ENCODE measurements at places on chromosomes 5 and 9. TPM values are rescaled to one million over a fixed set of nuclear protein-coding genes. Genes with fewer than 3 reads are reported as not detected.

Gene GOLM1
- 0.87 TPM for total RNA-seq

Gene CTNNAL1
- total RNA-seq, result 32.7 TPM

Gene PLAC8L1
- 0.88 TPM for total RNA-seq

Gene PCDHGA1
- 0.11 TPM for total RNA-seq

Gene CDH9
- total RNA-seq, result not detected

Gene UGCG
- 23.5 TPM for total RNA-seq

Gene CMYA5
- total RNA-seq, result 0.30 TPM

Gene TMEM161B
- total RNA-seq, result 25.5 TPM

Gene CTSV
- total RNA-seq, result 2.8 TPM

Gene ALDH1A1
- total RNA-seq, result not detected

Gene VCAN
- 0.11 TPM for total RNA-seq

Gene STXBP1
- total RNA-seq, result 11.4 TPM

Gene LCP2
- total RNA-seq, result 173 TPM

Gene ADAMTSL1
- not detected for total RNA-seq

Gene AGXT2
- not detected for total RNA-seq

Gene TLE1
- 0.33 TPM for total RNA-seq

Gene ZNF354C
- total RNA-seq, result 2.8 TPM

Gene GEMIN5
- 28.4 TPM for total RNA-seq

Gene JADE2
- total RNA-seq, result 80.8 TPM

Gene CSF1R
- 5.2 TPM for total RNA-seq

Gene ELL2
- 41.1 TPM for total RNA-seq

Gene ESM1
- total RNA-seq, result not detected

Gene FOXD4L5
- total RNA-seq, result 0.23 TPM

Gene CRB2
- total RNA-seq, result not detected

Gene NSUN2
- 94.0 TPM for total RNA-seq

Gene SELENOP
- not detected for total RNA-seq

Gene SOHLH1
- not detected for total RNA-seq

Gene SPATA6L
- 2.1 TPM for total RNA-seq

Gene WNT8A
- total RNA-seq, result not detected

Gene CBY3
- total RNA-seq, result not detected

Gene PCDHGB5
- total RNA-seq, result 0.12 TPM

Gene AK1
- total RNA-seq, result 19.0 TPM

Gene TEX48
- total RNA-seq, result not detected

Gene TLE4
- total RNA-seq, result 20.9 TPM

Gene TMEM250
- 26.2 TPM for total RNA-seq

Gene PHF2
- total RNA-seq, result 15.5 TPM

Gene COQ4
- total RNA-seq, result 38.3 TPM

Gene F2RL2
- total RNA-seq, result not detected

Gene PCDHGB1
- total RNA-seq, result not detected
